ENCODE measurements at places on chromosomes 12 and 14.

DNA sequence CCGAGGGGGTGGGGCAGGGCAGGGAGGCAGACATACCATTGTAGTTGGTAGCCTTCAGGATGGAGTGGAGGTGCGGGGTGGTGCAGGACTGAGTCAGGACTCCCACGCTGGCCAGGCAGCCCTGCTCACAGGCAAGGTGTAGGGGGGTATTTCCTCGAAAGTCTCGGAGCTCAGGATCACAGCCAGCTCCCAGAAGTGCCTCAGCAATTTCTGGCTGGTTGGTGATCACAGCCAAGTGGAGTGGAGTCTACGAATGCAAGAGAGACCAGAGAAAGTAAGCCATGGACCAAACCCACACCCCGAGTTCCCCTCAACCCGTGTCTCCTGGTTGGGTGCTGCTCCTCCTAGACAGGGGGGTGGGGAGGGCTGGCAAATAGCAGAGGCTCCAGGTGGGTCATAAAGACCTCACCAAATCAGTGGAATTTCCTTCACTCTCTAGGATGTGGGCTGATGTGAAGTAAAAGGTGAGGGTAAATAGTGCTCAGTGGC, 1.4 kb downstream of the NFKBIA start:
- DNase-seq = peak; percentile 8

- no peak for DNase-seq
Observed at GRCh38 chr12:52608161-52608560, 6.9 kb upstream of the KRT72 start.

DNA sequence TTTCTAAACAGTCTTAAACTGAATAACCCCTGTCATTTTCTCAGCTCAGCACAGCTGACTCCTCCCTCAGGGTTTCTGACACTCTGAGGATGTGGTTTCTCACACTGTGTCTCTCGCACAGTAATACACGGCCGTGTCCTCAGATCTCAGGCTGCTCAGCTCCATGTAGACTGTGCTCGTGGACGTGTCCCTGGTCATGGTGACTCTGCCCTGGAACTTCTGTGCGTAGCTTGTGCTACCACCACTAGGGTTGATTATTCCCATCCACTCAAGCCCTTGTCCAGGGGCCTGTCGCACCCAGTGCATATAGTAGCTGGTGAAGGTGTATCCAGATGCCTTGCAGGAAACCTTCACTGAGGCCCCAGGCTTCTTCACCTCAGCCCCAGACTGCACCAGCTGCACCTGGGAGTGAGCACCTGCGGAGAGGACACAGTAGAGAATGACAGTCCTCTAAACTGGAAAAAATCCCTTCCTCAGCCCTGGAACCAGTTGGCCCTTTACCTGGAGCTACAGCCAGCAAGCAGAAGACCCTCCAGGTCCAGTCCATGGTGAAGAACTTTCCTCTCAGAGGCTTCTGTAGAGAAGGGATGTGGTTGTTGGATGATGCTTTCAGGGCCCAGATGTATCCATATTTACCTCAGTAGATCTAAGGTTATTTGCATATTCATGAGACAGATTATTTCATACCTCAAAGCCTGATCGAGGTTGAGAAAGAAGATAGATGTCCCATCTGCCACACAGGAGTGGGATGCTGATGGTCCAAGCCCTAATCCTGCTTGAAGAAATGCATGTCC, 984.8 kb downstream of the TMEM121 start:
- DNase-seq = no peak

GRCh38 chr14:102279688-102280348, 25.1 kb downstream of the MOK start:
- DNase-seq = no peak

DNA sequence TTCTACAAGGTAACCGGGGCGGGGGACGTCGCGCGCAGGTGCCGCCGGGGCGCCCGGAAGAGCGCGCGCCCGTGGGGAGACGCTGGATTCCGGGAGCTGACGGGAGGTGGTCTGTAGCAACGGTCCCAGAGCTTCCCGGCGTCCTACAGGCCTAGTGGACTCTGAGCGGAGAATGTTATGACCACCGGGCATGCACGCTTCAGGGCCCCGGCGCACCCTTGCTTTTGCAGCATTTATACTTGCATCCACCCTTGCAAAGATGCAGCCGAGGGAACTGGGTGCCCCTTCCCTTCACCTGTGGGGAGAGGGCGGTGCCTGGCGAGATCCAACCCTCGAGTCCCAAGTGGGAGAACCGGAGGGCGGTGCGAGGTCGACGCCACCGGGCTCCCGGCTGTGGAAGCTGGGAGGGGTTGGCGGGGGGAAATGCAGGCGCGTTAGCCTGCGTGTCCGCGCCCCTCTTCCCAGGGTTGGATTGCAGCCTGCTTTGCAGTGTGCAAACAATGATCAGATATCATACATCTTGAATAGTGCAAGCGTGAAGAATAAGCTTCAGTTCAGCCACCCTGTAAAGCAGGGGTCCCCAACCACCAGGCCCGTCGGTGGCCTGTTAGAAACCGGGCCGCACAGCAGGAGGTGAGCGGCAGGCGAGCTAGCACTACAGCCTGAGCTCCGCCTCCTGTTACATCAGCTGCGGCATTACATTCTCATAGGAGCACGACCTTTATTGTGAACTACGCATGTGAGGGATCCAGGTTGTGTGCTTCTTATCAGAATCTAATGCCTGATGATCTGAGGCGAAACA, 576 bp downstream of the ERP29 start:
- no peak for DNase-seq

DNA sequence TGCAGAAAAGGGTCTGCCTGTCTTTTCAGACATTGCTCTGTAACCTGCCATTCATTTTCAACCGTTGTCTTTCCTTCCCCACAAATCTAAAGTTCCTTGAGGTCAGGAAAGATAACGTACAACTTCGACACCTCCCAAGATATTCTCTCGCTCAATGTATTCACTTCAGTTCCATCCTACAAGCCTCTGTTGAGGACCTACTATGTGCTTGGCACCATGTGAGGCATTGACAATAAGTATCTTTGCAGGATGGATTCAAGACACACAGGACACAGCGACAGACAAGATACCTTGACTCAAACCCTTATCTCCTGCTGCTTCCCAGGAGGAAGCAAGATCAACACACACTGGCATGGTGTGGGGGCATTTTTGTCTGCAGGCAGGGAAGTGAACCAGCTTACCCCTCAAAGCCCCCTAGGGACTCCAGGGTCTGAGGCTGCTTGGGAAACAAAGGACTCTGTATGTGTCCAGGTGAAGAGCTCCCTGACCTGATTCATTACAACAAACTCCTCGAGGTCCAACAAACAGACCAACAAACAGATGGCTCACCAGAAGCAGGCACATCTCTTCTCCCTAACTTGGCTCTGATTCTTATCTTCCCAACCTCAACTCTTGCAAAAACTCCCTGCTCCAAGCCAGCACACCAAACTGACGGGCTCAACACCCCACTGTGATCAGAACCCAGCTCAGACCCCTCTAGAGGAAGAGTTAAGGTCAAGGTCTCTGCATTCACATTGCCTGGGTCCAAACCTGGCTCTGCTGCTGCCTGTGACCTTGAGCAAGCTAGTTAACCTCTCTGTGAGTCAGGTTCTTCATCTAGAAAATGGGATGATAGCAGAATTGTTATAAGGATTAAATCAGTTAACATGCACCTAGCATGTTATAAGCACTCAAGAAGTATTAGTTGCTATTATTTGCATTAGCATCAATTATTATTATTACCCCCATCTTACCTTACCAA, 6.3 kb downstream of the NUAK1 start:
- DNase-seq = no peak

DNA sequence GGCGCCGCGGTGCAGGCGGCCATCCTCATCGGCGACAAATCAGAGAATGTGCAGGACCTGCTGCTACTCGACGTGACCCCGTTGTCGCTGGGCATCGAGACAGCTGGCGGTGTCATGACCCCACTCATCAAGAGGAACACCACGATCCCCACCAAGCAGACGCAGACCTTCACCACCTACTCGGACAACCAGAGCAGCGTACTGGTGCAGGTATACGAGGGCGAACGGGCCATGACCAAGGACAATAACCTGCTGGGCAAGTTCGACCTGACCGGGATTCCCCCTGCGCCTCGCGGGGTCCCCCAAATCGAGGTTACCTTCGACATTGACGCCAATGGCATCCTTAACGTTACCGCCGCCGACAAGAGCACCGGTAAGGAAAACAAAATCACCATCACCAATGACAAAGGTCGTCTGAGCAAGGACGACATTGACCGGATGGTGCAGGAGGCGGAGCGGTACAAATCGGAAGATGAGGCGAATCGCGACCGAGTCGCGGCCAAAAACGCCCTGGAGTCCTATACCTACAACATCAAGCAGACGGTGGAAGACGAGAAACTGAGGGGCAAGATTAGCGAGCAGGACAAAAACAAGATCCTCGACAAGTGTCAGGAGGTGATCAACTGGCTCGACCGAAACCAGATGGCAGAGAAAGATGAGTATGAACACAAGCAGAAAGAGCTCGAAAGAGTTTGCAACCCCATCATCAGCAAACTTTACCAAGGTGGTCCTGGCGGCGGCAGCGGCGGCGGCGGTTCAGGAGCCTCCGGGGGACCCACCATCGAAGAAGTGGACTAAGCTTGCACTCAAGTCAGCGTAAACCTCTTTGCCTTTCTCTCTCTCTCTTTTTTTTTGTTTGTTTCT, 1.7 kb downstream of the HSPA2 start:
- DNase-seq = no peak

DNA sequence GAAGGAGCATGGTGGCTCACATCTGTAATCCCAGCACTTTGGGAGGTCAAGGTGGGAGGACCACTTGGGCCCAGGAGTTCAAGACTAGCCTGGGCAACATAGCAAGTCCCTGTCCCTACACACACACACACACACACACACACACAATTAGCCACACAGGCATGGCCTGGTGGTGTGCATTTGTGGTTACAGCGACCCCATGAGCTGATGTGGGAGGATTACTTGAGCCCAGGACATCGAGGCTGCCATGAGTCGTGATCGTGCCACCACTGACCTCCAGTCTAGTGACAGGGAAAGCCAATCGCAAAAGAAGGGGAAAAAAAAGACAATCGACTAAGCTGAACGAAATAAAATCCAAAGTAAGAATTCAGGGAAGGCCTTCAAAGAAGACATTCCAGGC, 67.9 kb downstream of the TBX3 start:
- no peak for DNase-seq

- no peak for DNase-seq
Observed at GRCh38 chr12:7859552-7859951, 13.2 kb downstream of the SLC2A14 start.

- DNase-seq = no peak
Observed at GRCh38 chr12:131929581-131930456, 743 bp downstream of the PUS1 start.

GRCh38 chr12:19484738-19485137, 45.4 kb downstream of the AEBP2 start:
- DNase-seq = no peak

DNA sequence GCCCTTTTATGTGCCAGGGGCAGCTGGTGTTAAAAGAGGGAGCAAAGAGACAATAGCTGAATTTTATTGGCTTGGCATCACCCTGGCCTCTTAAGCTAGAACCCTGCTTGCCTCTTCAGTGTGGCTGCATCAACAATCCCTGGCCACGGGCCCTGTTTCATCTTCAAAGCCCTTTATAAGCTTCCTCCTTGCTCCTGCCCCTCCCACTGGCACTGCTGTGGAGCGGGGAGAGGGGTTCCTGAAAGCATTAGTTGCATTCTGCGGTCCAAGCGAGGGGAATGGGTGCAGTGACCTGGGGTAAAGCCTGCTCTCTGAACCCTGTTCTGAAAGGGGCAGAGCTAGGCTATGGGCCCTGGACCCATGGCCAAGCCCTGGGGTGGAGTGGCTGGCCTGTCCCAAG, 220 bp upstream of the KRT83 start:
- DNase-seq = no peak

DNA sequence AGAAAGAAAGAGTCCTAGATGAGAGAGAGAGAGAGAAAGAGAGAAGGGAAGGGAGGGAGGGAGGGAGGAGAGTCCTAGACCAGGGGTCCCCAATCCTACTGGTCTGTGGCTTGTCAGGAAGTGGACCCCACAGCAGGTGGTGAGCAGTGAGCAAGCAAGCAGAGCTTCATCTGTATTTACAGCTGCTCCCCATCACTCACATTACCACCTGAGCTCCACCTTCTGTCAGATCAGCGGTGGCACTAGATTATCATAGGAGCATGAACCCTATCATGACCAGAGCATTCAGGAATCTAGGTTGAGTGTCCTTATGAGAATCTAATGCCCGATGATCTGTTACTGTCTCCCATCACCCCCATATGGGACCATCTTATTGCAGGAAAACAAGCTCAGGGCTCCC, 39.2 kb upstream of the AMN1 start:
- DNase-seq = no peak

- DNase-seq = no peak
Observed at GRCh38 chr12:104010606-104011169, 39.3 kb downstream of the GLT8D2 start.

GRCh38 chr14:94562022-94562421, 780 bp downstream of the SERPINA4 start:
- DNase-seq = no peak

DNA sequence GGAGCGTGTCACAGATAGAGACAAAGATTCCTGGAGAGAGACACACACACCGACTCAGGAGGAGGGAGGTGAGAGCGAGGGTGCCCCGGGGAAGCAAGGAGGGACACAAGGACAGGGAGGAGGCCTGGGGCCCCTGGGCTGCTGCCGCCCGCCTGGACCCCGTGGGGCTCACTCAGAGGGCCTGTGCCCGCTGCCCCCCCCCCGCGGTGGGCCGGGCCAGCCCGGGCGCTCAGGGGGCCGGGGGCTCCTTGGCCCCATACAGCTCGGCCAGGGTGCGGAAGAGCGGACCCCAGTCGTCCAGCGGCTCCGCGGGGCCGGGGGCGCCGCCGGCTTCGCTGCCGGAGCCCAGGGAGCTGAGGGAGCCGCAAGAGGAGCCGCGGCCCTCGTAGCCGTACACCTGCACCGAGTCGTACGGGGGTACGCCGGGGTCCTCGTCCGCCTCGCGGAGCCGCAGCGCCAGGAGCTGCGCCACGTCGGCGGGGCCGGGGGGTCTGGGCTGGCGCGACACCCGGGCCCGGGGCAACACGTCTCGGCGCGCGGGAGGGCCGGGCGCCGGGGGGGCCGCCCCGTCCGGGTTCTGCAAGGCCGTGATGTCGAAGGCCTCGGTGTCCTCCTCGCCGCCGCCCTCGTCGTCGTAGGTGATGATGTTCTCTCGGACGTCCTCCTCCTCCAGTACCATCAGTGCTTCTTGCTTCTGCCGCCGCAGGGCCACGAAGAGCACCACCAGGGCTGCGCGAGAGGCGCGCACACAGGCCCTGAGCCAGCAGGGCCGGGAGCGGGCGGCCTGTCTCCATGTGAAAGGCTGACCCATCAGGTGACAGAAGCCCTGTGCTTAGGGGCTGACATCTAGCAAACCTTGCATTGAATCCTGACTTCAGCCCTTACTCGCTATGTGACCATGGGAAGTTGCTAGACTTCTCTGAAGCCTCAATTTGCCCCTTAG, 6.0 kb downstream of the PSMB11 start:
- DNase-seq = no peak

DNA sequence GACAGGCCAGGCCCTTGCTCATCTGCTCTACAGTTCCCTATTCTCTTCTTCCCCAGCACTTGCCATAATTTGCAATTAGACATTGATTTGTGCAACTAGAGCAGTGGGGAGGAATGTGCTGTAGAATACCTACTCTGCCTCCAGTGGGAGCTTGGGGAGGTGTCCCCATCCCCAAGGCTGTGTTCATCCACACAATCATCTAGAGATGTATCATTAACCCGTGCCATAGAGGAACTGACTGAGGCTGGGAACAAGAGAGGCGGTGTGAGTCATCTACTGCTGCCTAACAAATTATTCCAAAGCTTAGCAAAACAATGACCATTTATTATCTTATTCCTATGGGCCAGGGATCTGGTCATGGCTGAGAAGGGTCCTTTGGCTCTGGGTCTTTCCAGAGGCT, 5.1 kb upstream of the OTUB2 start:
- no peak for DNase-seq

GRCh38 chr14:73238424-73238852, 1.1 kb downstream of the PAPLN start:
- DNase-seq = no peak

Measured in activated CD4-positive, CD25-positive, alpha-beta regulatory T cell (primary cell).